Right renal pelvis (tissue), 4 donors: ENCODE measurements at places on chromosomes 5 and 9. TPM values are rescaled to one million over a fixed set of nuclear protein-coding genes. Genes with fewer than 3 reads are reported as not detected.

- no peak for DNase-seq
Observed at GRCh38 chr5:131139321-131139720, 25.7 kb downstream of the HINT1 start.

- DNase-seq: peak; percentile 56
Observed at GRCh38 chr5:1709171-1709803, 90.3 kb downstream of the MRPL36 start.

DNA sequence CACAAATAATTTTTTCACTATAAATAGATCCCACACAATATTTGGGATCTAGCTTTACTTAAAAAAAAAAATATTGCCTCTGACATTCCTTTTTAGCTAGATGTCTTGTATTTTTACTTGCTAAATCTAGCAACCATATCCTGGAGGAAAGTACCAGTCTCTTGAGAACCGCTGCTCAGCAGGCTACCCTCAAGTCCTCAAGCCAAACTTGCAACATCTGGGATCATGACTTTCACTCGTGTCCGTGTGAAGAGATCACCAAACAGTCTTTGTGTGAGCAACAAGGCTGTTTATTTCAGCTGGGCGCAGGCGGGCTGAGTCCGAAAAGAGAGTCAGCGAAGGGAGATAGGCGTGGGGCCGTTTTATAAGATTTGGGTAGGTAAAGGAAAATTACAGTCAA lies 180.3 kb upstream of the FER start:
- DNase-seq: no peak

DNA sequence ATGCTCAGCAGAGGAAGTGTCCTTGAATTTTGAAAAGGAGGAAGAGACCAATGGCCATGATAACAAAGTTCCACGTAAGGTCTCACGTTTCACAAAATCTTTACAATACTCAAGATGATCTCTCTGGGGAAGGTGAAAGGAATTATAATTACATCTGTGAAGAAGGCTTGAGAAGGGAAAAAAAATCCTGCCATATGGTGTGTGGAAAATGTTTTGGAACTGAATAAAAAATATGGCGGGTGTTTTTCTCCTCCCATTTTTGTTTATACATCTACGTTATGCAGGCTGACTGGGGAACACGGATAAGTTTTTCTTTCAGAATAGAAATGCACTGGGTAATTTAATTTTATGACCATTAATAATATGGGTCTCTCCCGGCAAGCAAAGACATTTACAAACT lies 425.6 kb upstream of the BRINP1 start:
- no peak for DNase-seq

DNA sequence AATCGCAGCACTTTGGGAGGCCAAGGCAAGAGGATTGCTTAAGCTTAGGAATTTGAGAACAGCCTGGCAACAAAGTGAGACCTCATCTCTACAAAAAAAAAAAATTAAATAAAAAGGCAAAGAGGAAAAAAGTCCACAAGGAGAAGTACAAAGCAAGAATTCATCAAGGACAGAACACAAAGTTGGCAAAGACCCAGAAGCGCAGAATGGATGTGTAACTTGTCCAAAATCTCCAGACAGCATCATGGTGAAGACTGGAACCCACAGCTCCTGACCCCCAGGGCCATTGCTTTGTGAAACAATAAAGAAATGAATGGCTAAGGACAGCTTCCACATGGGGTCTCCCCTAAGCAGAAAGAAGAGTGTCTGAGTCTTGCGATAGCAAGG lies 7.8 kb downstream of the HSD17B3 start:
- no peak for DNase-seq

GRCh38 chr9:121636341-121636865 lies 15.0 kb upstream of the DAB2IP start:
- no peak for DNase-seq

MAT2B gene
- 131 TPM for polyA plus RNA-seq

PCSK1 gene
- 0.30 TPM for polyA plus RNA-seq

SPAG8 gene
- 5.3 TPM for polyA plus RNA-seq

DNA sequence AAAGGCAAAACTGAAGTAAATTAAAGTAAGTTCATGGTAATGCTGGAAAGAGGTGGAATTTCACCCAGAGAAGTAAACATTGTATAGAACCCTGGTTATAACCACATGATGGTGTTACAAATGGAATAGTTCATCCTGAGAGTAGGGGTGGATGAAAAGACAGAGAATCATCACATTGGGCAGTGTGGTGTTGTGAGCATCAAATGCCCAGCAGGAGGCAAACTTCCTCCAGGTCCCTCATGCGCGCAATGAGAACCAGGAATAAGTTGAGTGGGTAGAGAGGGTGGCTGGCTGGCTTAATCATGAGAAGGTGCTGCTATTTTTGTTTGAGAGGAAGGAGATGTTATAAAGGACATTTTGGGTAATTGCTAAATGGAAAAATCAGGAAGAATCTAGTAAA lies 163.3 kb upstream of the HMHB1 start:
- DNase-seq: no peak

PIP5K1B gene
- polyA plus RNA-seq: 7.6 TPM

DNA sequence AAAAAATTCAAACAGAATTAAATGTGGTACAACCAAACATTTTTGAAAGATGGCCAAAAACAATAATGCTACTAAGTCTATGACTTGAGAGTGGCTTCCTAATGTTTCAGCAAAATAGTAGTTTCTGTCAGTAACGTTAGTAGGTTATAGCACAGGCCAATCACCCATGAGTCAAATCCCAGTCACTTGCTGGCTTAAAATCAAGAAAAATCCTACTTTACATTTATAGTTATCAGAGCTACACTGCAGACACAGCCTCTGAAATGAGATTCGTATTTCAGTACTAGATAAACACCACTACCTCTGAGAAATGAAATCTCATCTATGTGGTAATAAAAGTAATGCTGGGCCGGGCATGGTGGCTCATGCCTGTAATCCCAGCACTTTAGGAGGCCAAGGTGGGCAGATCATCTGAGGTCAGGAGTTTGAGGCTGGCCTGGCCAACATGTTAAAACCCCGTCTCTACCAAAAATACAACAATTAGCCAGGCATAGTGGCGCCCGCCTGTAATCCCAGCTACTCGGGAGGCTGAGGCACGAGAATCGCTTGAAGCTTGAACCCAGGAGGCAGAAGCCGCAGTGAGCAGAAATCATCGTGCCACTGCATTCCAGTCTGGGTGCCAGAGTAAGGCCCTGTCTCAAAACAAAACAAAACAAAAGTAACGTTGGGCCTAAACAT lies 6.1 kb downstream of the ZDHHC21 start:
- DNase-seq: no peak

TXNDC8 gene
- polyA plus RNA-seq: not detected

DNA sequence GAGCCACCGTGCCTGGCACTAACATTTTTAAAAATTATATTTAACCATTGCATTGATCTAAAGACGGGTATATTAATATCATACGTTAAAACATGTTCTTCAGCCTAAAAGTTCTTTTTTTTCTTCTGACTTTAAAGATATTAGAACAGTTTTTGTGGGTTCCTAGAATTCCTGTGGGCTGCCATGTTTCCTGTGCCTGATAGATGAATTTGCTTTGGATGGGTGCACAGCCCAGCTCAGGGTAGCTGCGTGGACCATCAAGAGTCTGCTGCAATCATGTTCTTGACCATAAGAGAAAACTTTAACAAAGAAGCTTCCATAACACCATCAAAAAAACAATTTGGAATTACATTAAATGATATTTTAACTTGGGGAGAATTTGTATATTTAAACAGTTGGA lies 2.4 kb upstream of the LAMC3 start:
- DNase-seq: no peak

- DNase-seq: no peak
Observed at GRCh38 chr9:72874344-72874743, 78.5 kb downstream of the ALDH1A1 start.

DNA sequence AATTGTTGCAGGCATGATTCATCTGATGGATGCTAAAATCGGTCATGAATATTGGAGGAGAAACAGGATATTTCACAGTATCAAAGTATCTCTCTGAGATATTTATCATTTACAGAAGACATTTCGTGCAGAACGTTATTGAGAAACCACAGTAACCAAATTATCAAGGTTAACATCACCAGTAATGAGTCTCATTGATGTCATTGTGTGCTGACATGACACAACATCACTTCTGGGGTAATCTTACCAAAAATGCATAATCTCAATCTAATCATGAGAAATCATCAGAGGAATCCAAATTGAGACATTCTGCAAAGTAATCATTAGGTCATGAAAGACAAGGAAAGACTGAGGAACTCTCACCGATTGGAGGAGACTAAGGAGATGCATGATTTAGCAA lies 42.7 kb downstream of the C5orf22 start:
- DNase-seq: no peak

MEF2C gene
- polyA plus RNA-seq: 40.8 TPM

DNA sequence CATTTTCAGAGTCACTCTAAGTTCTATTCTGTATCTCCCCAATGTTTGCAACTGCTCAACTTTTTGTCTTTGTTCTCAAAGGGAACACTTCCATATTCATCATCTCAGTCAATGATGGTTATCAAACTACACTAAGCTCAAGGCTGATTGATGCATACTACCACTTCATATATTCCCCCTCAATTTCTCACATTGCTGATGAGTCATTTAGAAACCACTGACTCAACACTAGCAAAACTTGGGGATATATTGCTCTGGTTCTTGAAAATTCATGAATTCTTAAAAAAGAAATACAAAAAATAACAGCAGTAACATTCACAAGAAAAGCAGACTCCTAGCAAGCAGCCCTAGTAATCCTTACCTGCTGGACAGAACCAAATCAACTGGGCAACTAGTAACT lies 52.2 kb downstream of the ABHD17B start:
- no peak for DNase-seq

GRCh38 chr9:22645893-22646292 lies 199.3 kb downstream of the DMRTA1 start:
- DNase-seq: no peak

GRCh38 chr5:129148-129547 lies 37.2 kb downstream of the PLEKHG4B start:
- DNase-seq: no peak

FAM200C gene
- polyA plus RNA-seq: 13.3 TPM

- DNase-seq: no peak
Observed at GRCh38 chr5:35373249-35373648, 143.0 kb upstream of the PRLR start.

GPR21 gene
- polyA plus RNA-seq: 0.80 TPM

GRCh38 chr9:107016383-107016782 lies 153.4 kb downstream of the ZNF462 start:
- DNase-seq: no peak

DNA sequence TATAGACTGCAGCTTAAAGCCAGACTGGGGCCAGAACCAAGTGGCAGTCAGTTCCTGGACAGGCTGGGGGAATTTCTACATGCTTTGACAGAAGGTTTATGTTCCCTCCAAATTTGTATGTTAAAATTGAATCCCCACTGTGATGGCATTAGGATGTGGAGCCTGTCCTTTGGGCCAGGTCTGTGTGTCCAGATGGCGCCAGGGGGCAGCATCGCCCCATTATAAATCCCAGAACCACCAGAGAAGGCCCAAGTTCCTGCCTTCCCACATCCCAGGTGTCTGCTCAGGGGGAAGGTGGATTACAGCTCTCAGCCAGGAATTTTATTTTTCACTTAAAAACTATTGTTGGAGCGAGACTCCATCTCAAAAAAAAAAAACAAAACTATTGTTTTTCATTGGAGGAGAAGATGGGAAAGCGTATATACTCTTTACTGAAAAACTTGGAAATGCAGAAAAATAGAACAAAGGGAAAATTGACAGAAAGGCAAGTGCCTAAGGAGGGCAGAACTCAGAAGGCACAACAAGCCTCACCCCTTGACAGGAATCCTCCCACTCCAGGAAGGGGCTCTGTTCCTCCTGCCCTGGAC lies 5.0 kb downstream of the IL3 start:
- DNase-seq: peak; percentile 25

- no peak for DNase-seq
Observed at GRCh38 chr9:83266666-83267496, 203.9 kb upstream of the RASEF start.

VLDLR gene
- polyA plus RNA-seq: 36.8 TPM

DNA sequence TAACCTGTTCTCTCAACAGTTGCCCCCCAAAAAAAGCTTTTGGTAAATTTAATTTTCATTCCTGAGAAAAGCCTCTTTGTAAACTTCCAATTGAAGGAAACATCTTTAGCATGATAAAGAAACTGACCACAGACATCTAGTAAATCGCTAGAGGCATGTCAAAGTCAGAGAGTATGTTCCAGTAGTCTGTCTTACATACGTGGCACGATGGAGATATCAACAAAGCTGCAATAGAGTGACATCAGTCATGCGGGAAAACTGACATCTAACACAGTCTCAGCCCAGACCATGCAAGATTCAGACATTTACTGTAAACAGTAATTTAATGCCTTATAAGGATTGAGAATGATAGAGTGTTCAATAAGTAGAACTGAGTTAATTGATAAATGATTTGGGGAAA lies 45.1 kb downstream of the GARNL3 start:
- DNase-seq: no peak

FCHO2 gene
- 38.1 TPM for polyA plus RNA-seq

DNA sequence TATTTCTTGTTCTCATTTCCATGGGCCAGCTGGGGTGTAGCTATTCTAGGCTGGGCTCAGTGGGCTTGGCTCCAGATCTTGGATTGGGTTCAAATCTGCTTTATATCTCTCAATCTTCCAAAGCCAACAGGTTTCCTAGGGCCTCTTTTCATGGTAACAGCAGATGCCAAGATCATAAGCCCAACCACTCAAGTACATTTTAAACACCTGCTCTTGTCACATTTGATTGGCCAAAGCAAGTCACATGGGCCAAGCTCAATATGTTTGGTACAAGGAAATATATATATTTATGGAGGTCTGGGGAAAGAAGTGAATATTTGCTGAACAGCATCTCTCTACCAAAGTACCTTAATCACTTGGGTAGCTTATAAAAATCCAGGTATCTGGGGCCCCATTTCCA lies 49.5 kb downstream of the MRRF start:
- DNase-seq: no peak

CDH10 gene
- 4.0 TPM for polyA plus RNA-seq

ZNF366 gene
- polyA plus RNA-seq: 4.5 TPM

GRCh38 chr5:61162832-61163567 lies 732 bp upstream of the SMIM15 start:
- no peak for DNase-seq

DNA sequence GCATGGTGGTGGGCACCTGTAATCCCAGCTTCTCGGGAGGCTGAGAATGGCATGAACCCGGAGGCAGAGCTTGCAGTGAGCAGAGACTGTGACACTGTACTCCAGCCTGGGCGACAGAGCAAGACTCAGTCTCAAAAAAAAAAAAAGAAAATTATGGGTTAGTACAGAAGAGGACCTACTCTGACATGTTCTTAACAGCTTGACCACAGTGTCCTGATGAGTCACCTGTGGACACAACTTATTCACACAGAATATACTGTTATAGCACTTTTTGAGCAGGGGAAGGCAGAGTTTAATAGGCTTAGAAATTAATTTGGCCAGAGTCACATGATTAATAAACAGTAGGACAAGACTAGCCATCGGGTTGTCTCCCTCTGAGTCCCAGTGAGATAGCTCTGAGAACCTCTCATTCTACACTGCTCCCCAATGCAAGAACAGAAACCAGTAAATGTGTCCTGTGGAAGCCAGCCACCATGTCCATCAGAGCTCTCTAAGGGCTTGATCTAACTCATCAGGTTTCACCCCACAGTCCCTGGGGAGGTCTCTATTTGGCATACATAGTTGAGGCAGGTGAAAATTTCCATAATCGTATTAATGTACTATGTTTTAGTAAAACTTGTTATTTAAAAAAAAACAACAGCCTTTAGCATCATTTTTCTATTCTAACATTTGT lies 1077.9 kb upstream of the C9orf72 start:
- DNase-seq: no peak

PLEKHG4B gene
- 10.7 TPM for polyA plus RNA-seq
